ENCODE measurements at places on chromosomes 7 and 10.

DNA sequence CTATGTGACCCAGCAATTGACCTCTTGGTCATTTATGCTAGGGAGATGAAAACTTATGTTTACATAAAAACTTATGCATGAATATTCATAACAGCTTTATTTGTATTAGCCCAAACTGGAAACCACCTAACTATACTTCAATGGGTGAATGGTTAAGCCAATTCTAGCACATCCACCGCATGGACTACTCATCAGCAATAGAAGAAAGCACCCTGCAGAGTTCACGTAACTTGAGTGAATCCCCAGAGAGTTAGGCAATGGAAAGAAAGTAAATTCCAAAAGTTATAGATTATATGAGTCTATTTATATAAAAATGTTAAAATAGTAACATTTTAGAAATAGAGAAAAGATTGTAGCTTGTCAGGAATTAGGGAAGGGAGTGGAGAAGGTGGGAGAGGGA, 60.2 kb upstream of the NRG3 start:
- DNase-seq: no peak

DNA sequence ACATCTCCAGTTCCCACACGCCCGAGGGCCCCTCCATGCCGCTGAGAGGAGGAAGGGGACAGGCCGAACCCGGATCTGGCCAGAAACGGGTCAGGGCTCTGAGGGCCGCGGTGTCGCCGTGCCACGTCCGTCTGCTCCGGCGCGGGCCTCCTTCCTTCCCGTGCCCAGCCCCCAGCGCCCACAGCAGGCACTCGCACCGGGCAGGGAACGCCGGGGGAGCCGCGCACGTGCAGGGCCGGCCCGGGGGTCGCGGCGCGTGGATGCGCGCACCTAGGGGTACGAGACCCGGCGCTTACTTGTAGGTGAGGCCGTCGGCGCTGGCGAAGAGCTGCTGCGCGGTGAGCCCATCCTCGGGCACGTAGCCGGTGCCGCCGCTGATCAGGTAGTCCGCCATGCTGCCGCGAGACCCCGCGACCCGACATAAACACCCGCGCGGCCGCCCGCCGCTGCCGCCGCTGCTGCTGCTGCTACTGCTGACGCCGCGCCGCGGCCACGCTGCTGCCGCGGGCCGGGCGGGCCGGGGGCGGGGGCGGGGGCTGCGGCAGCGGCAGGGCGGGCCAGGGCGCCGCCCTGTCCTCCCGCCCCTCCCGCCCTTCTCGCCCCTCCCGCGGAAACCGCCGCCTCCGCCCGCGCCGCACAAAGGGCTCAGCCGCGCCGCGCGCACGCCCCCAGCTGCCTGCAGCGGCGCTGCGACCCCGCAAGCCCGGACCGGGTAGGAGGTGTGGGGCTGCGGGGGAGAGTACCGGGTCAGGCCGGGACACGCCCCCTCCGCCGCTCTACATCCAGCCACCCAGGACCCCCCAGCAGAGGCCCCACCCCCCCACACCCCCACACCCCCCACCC, 4.1 kb downstream of the IMPDH1 start:
- no peak for DNase-seq

DNA sequence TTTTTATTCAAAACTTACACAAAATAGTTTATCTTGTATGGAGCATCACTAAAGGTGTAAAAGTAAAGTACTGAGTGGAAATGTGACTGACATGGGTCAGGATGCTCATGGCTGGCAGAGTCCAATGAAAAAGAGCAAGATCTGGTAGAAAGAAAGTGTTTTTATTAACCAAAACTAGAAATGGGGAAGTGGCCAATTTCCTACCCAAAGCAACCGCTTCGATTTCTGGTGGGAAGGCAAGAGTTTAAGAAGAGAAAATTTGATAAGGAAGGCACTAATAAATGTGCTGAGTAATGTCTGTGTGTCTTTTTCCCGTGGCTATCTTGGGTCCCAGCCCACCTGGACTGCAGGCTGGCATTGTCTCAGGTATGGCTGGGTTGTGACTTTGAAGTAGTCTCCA, 277.7 kb downstream of the ANKRD7 start:
- no peak for DNase-seq

DNA sequence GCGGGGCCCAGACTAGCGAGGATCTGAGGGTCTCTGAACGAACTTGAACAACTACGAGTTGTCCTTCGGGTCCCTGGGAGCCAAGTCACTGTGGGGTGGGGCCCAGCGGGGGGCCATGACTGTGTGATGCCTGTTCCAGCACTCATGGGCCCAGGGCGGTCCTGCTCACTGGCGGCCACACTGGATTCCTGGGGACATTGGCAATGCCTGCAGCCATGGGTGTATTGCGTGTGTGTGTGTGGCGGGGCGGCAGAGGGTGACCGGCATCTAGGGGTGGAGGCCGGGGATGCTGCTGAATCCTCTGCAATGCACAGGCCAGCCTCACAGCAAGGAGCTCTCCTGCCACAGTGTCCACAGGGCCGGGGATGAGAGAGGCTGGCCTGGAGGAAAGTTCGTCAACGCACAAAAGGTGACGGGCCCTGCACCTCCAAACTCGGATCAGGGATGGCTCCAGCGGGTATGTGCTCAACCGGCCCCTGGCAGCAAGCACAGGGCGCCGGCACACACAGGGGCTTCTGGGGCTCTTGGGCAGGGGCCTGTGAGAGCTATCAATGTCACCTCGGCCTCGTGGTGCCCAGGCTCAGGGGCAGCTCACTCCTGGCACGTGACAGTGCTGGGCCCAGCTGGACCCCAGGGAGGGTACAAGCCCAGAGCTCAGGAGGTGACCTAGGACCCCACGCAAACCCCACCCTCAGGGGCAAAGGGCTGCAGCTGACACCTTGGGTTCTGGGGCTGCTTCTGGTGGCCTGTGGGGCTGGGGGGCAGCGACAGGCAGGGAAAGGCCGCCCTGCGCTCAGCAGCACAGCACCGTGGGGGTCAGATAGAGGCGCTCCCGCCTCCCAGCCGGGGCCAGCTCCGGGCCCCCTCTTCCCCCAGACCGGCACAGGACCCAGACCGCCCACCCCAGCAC, 27.9 kb downstream of the PAPOLB start:
- no peak for DNase-seq

DNA sequence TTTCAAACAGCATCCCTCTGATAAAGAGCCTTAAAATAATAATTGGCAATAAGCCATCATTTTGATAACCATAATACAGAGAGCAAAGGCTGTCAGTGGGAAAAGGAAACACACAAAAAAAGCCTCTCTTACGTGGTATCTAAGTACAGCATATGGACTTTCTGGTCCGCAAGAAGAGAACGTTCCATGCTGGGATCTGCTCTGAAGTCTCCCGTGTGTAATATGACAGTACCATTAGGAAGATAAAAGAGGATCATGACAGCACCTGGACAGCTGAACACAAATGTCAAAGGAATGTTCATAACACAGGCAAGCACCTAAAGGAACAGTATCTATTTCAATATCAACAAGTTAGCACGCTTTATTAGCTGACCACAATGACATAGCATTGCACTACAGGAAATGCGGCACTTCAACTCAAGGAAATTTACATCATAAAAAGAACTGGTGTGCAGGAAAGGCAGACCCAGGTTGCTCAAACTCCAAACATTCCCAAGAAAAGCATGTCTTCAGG, 9.9 kb downstream of the DCLRE1A start:
- no peak for DNase-seq

All from suprapubic skin (tissue), 4 donors.